ENCODE measurements at places on chromosomes 3 and 15.
A peak's percentile ranks its signal among the peaks of the same experiment; 100 is the strongest.

DNA sequence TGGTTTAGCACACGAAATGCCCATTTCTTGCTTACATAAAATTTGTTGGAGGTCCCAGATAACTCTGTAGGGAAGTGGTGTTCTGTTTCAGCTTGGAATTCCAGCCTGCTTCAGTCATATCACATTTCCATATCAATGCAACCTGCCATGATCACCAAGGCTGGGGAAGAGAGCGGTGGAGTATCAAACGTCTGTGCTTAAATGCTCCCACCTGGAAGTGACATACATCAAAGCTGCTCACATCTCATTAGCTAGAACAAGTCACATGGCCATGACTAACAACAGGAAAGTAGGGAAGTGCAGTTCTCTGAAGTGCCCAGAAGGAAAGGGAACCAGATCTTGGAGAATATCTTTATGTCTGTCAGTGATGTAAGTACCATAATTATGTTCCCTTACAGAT is 130.2 kb upstream of the CFAP20DC start:
- no peak for DNase-seq

DNA sequence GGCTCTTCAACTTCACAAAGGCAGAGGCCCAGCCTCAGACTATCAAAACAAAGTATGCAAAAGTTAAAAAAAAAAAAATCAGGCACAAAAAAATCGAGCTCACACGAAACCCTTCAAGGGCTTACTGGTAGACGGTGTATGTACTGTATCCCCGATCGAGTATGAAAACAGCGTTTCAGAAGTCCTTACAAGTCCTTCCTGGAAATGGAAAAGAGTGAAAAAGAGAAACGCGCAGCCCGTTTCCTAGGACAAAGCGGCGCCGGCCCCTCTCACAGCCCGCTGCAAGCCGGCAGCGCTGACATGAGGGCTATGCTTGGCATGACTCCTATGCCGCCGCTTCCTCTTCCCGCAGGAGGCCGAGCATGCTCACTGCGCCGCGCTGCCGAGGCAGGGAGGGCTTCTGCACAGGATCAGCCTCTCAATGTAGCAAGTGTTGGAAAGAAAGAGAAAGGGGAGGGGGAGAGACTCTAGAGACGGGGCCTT is at the start of gene VGLL4:
Gene VGLL4 (minus strand): TSS at position 311 of the 483 bp plus-strand sequence. CDS start 397 bp downstream, outside the sequence.
- peak; percentile 13 for DNase-seq

- no peak for DNase-seq
Observed at GRCh38 chr15:101114166-101114565, 137.7 kb downstream of the CHSY1 start.

- no peak for DNase-seq
Observed at GRCh38 chr3:183619010-183619409, 16.4 kb upstream of the KLHL24 start.

GRCh38 chr3:42800251-42800650 is 4.0 kb downstream of the HIGD1A start:
- no peak for DNase-seq

GRCh38 chr3:180277041-180277440 is 240.3 kb upstream of the PEX5L start:
- no peak for DNase-seq

GRCh38 chr15:82585072-82585471 is 44.8 kb upstream of the RPS17 start:
- no peak for DNase-seq

GRCh38 chr3:42755681-42756578 is 17.1 kb downstream of the CCDC13 start:
- DNase-seq, result no peak

DNA sequence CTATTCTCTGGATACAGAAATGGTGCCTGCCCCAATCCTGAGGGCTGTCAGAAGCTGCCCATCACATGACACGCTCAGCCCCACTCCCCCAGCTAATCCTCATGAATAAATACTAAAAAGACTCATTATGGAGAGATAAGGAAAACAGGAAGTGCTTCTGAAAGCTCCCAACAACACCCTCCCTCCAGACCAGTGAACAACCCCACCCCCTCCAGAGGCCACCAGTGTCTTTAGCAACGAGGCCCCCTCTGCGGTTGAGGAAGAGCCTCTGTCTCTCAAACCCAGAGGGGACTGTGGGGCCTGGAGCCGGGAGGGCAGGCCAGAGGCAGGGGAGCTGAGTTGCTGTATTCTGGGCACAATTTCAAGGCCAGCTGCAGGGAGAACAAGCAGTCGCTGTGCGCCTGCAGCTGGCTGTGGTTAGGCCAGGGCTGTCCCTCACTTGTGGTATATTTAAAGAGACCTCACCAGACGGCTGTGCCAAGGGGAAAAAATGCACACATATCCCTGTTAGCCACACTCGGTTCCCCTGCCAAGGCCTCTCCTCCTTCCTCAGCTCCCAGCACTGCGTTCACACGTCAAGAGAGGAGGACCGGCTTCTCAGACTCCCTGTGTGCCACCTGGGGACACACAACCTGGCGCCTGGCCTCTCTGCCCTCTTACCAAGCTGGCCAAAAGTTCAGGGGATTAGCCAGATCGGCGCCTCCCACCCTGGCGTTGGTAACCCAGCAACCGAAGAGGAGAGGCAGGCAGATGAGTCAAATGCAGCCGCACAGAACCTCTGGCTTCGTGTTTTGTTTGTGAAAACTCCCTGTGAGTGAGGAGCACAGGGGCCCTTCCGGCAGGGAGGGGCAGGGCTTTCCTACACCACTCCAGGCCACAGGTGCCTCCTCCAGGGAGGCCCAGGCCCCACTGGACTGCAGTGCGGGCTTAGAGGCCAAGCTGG is 101.2 kb upstream of the ETV5 start:
- no peak for DNase-seq

- no peak for DNase-seq
Observed at GRCh38 chr3:196340466-196340865, 2.3 kb upstream of the TM4SF19 start.

- no peak for DNase-seq
Observed at GRCh38 chr3:113265231-113265630, 53.9 kb downstream of the BOC start.

GRCh38 chr3:3448468-3448867 is 269.0 kb upstream of the CRBN start:
- no peak for DNase-seq

DNA sequence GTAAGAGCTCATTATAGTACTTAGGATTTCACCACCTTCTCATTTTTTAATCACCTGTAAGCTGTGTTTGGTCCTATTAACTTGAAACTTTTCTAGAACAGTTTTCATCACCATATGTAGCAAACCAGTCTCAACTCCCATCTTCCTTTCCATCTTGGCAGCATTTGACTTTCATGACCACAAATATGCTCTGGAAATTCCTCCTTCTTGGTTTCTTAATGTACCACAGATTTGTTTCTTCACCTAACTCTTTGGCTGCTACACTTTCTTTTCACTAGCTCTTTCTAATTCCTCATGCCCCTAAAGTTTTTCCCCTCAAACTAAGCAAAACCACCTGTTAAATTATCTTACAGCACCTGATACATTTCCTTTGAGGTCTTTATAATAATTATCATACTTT is 13.2 kb upstream of the NMB start:
- no peak for DNase-seq

GRCh38 chr15:98150084-98150483 is 189.6 kb downstream of the ARRDC4 start:
- DNase-seq, result no peak

- DNase-seq, result no peak
Observed at GRCh38 chr3:195140816-195141793, 129.9 kb downstream of the XXYLT1 start.

DNA sequence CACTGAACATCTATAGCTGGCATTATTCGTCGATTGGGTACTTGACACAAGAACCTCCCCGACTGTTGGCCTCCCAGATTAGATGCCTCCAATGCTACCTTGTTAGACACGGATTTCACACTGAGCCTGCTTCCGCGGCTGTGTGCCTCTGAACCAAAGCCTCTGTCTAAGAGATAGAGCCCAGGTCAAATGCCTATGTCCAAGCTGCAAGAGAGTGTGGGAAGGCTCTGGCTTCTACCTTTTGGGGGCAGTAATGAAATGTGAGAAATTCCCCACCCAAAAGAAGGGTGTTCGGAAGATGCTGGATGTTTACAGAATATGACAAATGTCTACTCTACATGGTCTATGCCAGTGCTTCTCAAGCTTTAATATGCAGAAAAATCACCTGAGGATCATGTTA is 2.0 kb upstream of the RPUSD2 start:
- no peak for DNase-seq

GRCh38 chr3:151557068-151557840 is 96.4 kb upstream of the IGSF10 start:
- DNase-seq, result no peak

DNA sequence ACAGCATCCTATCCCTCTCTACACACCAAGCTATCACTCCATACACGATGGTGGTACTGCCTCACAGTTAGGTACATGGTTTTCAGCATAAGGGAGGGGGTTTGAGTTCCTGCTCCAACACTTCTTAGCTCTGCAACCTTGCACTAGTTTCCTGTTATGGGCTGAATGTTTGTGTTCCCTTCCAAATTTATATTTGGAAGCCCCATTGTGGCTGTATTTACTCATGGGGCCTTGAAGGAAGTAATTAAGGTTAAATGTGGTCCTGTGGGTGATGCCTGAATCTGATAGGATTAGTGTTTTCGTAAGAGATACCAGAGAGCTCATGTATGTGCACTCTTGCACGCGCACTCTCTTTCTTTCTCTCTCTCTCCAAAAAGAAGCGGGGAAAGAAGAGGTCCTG is 259.4 kb downstream of the RORA start:
- DNase-seq, result no peak

DNA sequence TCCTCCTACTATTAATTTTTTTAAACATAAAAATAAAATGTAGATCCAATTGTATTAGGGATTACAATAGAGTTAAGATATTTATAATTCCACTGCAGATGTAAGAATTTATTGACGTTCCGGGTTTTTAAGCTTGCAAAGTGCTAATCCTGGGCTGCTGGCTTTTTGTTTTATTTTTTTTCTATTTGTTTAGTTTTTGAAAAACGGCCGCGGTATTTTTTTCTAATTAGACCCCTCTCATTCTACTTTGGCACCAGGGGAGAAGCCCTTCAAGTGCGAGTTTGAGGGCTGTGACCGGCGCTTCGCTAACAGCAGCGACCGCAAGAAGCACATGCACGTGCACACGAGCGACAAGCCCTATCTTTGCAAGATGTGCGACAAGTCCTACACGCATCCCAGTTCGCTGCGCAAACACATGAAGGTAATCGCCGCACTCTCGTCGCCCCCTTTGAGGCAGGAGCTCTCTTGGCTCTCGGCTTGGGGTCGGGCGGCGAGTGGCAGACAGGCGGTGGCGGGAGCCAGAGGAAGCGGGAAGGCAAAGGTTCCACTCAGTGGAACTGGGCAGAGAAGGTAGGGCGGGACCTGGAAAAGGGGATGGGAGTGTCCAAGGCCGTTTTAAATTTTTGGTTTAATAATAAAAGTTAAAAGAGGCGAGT is 3.2 kb downstream of the ZIC1 start:
- DNase-seq, result no peak

DNA sequence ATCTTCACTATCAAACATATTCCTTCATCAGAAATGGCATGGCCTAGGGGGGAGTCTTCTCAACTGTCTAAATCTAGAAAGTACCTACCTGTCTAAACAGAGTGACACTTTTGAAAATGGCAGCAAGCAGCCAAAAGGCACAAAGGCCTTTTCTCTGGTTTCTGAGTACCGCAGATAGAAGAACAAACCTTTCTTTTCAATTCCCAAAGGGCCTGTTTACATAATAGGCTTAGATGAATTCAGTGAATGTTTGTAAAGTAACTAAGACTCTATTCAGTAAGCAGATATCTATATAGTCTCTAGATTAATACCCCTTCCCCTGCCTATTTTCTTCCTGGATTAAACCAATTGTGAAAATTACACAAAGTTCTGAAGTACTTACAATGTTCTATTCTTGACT is 7.1 kb downstream of the MYEF2 start:
- no peak for DNase-seq

- DNase-seq, result no peak
Observed at GRCh38 chr15:58766290-58766689, 4.8 kb upstream of the MINDY2 start.

DNA sequence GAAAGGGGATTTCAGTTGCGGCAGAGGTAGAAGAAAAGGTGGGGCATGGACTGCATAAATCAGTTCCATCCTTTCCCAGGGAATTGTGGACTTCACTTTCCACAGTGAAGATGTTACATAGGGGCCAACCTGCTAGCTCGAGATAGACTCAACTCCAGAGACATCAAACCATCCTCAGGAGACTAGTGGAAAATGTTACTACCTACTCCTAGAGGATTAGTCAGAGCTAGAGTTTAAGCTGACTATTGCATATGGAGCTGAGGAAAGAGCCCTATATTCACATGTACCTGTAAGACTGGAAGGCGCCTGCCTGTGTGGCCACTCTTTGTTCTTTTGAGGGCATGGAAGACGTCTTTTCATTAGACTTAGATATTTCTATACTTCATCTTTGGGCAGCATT is 69.2 kb downstream of the KLHL25 start:
- DNase-seq, result no peak

GRCh38 chr15:96403071-96403470 is 72.6 kb downstream of the NR2F2 start:
- DNase-seq, result no peak

GRCh38 chr3:110564674-110565073 is 506.9 kb upstream of the NECTIN3 start:
- no peak for DNase-seq

- DNase-seq, result no peak
Observed at GRCh38 chr3:8658306-8659212, 14.0 kb upstream of the SSUH2 start.

DNA sequence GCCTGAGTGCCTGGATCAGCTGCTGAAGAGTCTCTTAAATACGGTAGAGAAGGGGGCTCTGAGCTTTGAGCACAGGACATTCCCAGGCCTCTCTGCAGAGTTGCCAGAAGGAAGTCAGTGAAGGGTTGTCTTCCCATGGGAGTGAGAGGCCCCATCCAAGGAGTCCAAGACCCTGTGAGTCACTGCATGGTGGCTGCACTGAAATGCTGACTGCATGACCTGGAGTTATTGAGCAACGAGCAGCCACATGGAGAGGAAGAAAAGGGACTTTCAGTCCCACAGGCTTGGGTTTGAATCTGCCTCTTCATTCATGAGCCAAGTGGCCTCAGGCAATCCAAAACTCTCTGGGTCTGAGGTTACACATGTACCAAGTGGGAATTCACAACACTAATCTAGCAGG is 69.6 kb upstream of the RASGRF1 start:
- no peak for DNase-seq

DNA sequence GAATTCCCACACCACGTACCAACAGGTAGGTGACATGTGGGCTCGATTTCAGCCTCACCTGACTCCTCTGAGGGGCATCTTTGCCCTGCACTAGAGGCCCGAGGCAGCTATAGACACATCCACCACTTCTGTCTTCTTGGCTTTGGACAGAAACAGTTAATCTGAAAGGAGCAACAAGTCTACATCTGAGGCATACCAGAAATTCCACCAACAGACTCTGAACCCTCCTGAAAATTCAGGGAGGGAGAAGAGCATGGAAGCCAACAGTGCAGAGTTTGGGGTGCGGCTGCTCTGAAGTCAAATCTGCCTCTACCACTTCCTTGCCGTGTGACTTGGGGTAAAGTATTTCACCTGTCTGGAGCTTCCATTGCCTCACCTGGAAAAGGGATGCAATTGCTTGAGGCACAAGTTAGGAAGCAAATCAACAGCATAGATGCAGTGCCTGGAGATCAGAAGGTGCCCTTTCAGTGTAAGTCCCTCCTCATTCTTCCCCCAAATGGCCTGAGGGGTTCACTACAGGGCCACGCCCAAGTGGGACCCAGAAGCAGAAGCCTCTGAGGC is 119.8 kb downstream of the SHQ1 start:
- DNase-seq, result no peak

- DNase-seq, result no peak
Observed at GRCh38 chr3:170419557-170420087, 954 bp downstream of the CLDN11 start.

Measured in stimulated activated CD8-positive, alpha-beta memory T cell treated with anti-CD3 and anti-CD28 coated beads, Interleukin-4, amount 100 ng/mL, for 1 hour (primary cell).